ENCODE measurements at places on chromosomes 2 and 18. TPM values are rescaled to one million over a fixed set of nuclear protein-coding genes. Genes with fewer than 3 reads are reported as not detected.
A peak's percentile ranks its signal among the peaks of the same experiment; 100 is the strongest.

DNA sequence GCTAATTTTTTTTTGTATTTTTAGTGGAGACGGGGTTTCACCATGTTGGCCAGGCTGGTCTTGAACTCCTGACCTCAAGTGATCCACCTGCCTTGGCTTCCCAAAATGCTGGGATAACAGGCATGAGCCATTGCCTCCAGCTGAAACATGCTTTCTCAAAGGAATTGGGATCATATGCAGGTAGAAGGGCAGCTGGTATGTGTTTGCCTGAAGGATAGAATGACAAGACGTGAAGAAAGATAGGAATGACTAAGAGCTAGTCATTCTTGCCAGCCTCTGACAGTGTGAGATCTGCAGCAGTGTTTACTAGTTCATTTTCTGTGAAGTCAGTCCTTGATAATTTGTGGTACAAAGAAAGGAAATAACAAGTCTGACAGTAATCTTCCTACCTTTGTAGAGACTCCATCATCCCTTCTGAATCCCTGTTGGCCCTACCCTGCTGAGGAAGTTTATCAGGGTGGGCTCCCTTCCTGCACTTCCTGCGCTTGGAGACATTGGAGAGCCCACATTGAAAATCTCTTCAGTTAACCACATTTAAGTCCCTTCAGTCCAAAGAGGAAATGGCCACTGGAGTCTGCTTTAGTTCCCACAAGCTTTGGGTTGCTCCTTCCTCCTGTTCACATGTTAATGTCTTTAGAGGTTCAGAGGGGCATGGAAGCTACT, 14.7 kb downstream of the CFLAR start:
- H3K27ac ChIP-seq: peak overlapping the region; percentile 96
- peaks cover 56% of the 10 kb centered on the region for H3K4me1 ChIP-seq
- peak overlapping the region; percentile 76 for H3K4me3 ChIP-seq

DNA sequence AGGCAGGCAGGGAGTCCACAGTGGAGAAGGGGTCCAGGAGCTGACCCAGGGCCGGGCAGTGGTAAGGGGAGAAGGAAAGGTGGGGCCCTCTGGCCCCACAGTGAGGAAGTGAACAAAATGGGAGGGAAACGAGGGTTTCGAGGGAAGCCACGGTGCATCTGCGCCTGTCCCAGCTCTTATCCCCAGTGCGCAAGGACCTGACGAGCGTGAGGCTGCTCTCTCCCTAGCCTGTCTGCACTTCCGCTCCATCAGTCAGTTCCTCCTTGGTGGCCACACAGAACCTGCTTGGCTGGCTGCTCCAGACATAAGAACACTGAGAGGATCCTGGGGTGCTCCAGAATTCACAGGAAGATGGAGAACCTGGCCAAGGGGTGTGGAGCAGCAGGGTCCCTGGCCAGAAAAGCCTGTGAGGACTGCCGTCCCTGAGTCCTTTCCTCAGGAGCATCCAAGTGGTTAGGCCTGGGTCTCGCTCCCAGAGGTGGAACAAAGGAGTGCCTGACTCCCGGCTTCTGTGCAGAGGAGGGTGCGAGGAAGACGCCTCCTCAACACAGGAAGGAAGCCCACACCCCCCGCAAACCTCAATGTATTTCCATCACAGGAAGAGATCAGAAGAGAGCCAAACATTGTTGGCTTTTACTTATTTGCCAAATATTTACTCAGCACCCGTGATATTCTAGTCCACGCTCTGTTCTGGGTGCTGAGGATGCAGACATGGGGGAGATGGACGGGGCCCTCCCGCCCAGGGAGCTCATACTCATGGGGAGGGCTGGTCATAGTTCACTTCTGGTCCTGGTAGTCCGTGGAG, 43.7 kb upstream of the SEMA4C start:
- H3K4me3 ChIP-seq: peak overlapping the region; percentile 48
- peak overlapping the region; percentile 65 for H3K27ac ChIP-seq
- peak; percentile 75 for DNase-seq
- no peaks in the 10 kb centered on the region for H3K36me3 ChIP-seq
- peaks cover 56% of the 10 kb centered on the region for H3K4me1 ChIP-seq
- H3K27me3 ChIP-seq: no peaks in the 10 kb centered on the region

DNA sequence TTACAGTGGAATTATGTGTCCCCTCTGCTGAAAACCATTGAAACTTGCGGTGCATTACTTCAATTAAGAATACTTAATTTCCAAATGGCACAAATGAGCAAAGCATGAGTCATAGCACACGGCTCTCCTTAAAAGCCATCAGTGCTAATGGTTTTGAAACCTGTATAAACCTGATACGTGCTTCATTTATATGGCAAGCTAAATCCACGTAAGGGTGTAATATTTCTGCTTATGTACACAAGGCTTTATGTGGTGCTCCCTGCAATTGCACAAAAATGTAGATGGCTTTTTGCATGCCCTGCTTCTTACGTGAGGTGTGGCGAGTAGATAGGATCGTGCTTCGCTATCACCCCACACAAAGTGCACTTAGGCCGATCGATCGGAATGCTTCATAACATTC, 840.9 kb downstream of the GALR1 start:
- H3K4me3 ChIP-seq: no peak overlapping the region
- H3K27ac ChIP-seq: no peak overlapping the region
- no peak for DNase-seq
- H3K36me3 ChIP-seq: no peaks in the 10 kb centered on the region
- H3K4me1 ChIP-seq: no peaks in the 10 kb centered on the region

The INO80B gene
- total RNA-seq: 26.5 TPM

DNA sequence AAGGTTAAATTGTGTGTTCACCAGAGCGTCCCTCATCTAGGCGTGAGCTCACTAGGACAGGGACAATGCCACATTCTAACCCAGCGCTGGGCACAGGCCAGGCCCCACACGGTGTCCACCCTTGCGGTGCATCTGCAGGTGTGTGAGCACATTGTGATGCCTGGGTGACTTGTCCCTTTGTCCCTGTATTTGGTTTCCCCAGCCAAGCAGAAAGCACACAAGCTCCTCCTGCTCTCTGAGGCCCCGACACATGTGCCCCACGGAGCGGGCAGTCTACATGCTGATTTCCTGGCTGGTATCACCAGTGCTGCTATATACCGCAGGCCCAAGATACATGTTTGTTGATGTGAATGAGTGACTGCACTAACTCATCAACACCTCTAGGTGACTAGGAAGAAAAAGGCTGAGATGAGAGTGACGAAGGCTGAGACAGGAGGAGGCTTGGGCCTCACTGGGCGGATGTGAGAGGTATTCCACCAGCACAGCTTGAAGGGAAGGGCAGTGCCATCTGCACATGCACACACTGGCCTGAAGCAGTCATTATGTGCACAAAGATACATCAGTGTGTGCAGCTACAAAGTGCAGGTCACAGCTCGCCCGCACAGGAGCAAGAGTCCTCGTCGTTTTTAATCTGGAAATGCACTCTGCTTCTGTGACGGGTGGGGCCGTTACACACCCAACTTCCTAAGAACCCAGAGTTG, 205.9 kb downstream of the EIPR1 start:
- H3K36me3 ChIP-seq: peaks cover 26% of the 10 kb centered on the region
- H3K27ac ChIP-seq: no peak overlapping the region
- H3K4me1 ChIP-seq: no peaks in the 10 kb centered on the region
- H3K27me3 ChIP-seq: no peaks in the 10 kb centered on the region

DNA sequence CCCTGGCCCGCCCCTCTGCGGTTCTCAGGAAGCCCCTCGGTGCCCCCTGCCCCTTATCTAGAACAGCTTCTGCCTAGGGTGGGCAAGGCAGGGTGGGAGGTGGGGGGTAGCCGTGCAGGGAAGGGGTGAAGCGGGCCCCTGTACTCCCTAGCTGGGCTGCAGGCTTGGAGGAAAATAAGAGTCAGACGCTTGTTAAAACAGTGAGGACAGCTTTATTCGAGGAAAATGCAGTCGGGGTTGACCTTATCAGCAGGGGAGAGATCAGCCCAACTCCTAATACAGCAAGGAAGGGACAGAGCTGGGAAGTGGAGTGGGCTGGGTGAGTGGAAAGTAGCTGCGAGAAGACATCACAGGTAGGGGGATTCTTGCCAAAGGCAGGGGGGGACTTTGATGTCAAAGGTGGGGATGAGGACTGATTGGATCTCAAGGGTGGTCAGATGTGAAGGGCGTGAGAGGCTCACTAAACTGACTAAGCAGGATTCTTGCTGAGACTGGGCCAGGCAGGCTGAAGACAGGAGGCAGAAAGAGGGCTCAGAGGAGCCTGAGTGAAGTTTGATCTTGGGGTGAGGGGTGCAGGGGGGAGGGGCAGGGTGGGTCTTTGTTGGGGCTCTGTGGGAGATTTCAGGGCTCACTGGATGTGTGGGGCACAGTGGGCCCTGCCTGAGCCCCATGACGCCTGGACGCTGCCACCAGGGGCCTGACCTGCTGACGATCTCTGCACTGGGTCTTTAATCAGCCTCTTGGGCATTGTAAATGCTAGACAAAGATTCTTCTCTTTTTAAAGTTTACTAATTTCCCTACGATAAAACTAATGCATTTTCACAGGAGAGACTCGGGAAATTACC, 29.9 kb downstream of the HPCAL1 start:
- no peaks in the 10 kb centered on the region for H3K27me3 ChIP-seq
- peak overlapping the region; percentile 91 for H3K27ac ChIP-seq

GRCh38 chr2:240529344-240529999, 28.3 kb downstream of the ANKMY1 start:
- DNase-seq: no peak
- no peaks in the 10 kb centered on the region for H3K4me1 ChIP-seq
- no peak overlapping the region for H3K27ac ChIP-seq
- H3K4me3 ChIP-seq: no peak overlapping the region

The ATP8B1 gene
- total RNA-seq: not detected

The RSAD2 gene
- total RNA-seq: 9.9 TPM

- no peak for DNase-seq
- peaks cover 2% of the 10 kb centered on the region for H3K27me3 ChIP-seq
- no peaks in the 10 kb centered on the region for H3K36me3 ChIP-seq
- H3K4me3 ChIP-seq: no peak overlapping the region
- H3K4me1 ChIP-seq: no peaks in the 10 kb centered on the region
These were observed 234.1 kb downstream of the DYSF start for GRCh38 chr2:71687412-71687811.

- no peak for DNase-seq
- H3K36me3 ChIP-seq: no peaks in the 10 kb centered on the region
- H3K4me1 ChIP-seq: no peaks in the 10 kb centered on the region
These were observed 591.6 kb downstream of the DSC3 start for GRCh38 chr18:30450927-30451326.

DNA sequence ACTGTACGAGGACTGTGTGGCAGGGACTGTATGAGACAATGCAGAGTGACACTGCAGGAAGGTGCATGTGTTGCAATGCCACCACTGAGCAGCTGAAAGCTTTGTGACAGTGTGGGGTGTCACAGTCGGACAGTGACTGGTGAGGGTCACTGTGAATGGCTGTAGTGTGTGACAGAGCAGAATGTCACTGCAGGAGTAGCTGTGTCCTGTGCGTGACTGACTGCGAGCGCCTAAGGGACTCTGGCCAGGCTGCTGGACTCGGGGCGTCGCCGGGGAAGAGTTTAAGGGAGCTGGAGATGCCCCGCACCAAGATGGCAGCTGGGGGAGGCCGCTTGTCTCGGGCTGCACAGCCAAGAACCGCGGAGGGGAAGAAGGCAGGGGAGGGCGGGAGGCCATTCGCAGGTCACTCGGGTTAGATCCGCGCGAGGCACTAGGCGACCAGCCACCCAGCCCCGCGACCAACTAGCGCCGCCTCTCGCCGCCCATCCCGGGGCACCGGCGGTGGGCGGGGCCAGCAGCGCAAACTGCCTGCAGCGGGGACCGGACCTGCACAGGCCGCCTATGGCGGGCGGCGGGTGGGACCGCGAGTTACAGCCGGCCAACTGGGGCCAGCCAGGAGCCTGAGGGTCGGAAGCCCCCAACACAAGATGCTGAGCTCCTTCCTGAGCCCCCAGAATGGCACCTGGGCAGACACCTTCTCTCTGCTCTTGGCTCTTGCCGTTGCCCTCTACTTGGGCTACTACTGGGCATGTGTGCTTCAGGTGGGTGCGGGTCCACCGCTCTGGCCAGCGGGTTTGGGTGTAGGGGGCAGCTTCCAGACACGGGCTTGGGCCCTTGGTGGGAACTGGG, at the start of gene ABHD1:
Gene ABHD1 (plus strand): TSS at position 514 of the 849 bp plus-strand sequence. CDS start 134 bp downstream, at position 648.
- peaks cover 16% of the 10 kb centered on the region for H3K27me3 ChIP-seq
- H3K36me3 ChIP-seq: peaks cover 3% of the 10 kb centered on the region
- peak within 1 kb of the TSS; percentile 79 for H3K4me3 ChIP-seq
- DNase-seq: peak; percentile 51
- peaks cover 12% of the 10 kb centered on the region for H3K4me1 ChIP-seq
- no peak within 1 kb of the TSS for H3K27ac ChIP-seq

The PPP1R7 gene
- total RNA-seq: 91.2 TPM

DNA sequence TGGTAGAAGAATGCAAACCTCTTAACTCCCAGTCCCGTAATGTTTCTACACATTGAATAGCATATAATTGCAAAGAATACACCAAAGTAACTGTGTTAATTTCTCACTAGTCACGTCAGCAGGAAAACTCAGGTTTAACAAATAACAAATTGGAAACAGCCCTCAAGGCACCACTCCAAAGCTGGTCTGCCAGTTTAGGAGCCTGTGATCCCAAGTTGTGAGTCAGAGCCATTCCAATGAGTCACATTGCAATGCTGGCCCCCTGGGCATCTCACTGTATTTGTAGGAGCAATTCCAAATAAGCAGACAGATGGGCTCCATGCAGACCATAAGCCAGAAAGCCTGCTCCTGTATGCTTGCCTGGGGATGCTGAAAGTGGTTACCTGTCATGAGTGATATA, 143.2 kb upstream of the SETBP1 start:
- no peaks in the 10 kb centered on the region for H3K36me3 ChIP-seq
- no peak overlapping the region for H3K4me3 ChIP-seq
- H3K27me3 ChIP-seq: no peaks in the 10 kb centered on the region
- no peak for DNase-seq
- no peaks in the 10 kb centered on the region for H3K4me1 ChIP-seq

DNA sequence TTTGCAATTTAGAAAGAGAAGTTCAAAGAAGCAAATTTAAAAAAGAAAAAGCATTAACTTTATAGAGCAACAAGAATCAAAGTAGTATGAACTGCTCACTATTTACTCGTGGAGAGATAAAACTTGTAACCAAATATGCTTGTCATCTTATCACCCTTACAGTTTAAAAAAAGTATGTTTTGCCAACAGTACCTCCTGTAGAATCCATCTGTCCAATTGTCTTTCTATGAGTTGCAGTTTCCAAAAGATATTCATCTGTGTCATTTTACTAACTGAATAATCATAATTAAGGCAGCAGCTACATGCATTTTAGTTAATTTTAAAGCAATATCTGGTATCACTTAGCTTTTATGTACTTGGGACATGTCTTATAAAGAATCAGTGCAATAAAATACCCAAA, 1112.3 kb downstream of the DSC3 start:
- no peaks in the 10 kb centered on the region for H3K27me3 ChIP-seq
- no peak overlapping the region for H3K4me3 ChIP-seq
- H3K4me1 ChIP-seq: no peaks in the 10 kb centered on the region
- no peak for DNase-seq

DNA sequence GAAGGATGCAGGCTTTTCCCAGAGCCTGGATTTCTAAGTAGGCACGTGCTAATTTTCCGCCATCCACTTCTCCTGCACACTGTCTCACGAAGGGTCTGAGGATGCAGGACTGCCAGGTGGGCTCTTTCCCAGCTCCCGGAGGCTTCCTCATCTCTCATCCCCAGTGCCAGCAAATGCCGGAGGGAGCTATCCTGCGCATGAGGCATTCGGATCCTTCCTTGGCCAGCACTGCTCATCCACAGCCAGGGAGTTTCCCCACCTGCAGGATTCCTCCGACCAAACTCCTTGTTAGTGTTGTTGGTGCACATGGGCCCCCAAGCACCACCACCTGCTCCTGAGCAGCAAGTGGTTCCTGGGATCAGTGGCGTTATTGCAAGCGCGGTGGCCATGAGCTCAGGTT, 5.0 kb downstream of the CNDP1 start:
- H3K27ac ChIP-seq: no peak overlapping the region
- H3K4me1 ChIP-seq: no peaks in the 10 kb centered on the region
- no peaks in the 10 kb centered on the region for H3K27me3 ChIP-seq
- H3K4me3 ChIP-seq: no peak overlapping the region
- H3K36me3 ChIP-seq: no peaks in the 10 kb centered on the region

The CHRND gene
- not detected for total RNA-seq

The LYPD6 gene
- total RNA-seq: not detected
